ENCODE measurements at places on chromosomes 6 and 20. TPM values are rescaled to one million over a fixed set of nuclear protein-coding genes. Genes with fewer than 3 reads are reported as not detected.

GRCh38 chr6:160378882-160379281, 30.7 kb downstream of the SLC22A3 start:
- no peak for DNase-seq

DNA sequence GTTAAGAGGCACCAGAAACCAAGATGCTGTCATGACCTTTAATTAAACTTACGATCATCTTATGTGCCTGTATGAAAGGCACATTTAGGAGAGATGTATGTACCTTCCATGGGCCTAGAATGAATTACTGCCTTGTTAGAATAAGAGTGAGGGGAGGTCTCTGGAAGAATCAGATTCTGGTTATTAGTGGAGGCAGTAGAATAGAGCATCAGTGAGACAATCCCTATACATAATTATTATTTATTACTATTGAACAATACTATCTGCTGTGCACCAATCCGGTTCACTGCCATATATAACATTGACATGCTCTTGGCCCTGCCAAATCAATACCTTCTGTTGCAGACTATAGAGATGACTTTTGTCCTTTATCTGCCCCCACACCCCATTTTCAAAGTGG, 776.5 kb downstream of the DHX35 start:
- no peak for DNase-seq

- no peak for DNase-seq
These were observed 83.9 kb downstream of the DLL1 start for GRCh38 chr6:170206851-170207431.

- DNase-seq = no peak
These were observed 352.1 kb upstream of the IRAK1BP1 start for GRCh38 chr6:78515271-78515670.

DNA sequence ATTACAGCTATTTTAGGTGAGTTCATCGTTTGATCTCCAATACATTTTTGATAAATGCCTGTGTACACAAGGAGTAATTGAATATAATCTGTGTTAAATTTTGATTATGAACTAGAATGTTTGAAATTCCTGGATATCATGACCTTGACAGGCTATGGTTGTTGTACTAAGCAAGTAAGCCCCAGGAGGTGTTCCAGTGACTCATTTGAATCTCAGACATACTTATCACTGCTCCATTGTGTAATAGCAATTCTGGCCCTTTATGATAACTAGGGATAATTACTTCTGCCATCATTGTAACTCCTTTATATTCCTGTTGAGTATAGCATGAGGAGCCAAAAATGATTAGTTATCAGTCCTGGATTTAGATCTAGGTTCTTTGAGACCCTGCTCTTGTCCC, 1424.6 kb upstream of the ADGRB3 start:
- DNase-seq = no peak

- DNase-seq = peak; percentile 100
These were observed 24.2 kb downstream of the ZNF311 start for GRCh38 chr6:28980852-28981430.

- DNase-seq = no peak
These were observed 315.1 kb downstream of the HDGFL1 start for GRCh38 chr6:22884456-22884855.

GRCh38 chr20:61803915-61804751, 261.5 kb downstream of the TAF4 start:
- no peak for DNase-seq

- no peak for DNase-seq
These were observed 79.4 kb upstream of the SLC4A11 start for GRCh38 chr20:3318226-3318884.

GRCh38 chr6:38495518-38495917, 144.2 kb downstream of the BTBD9 start:
- DNase-seq = no peak

GRCh38 chr20:16848526-16848925, 100.4 kb downstream of the OTOR start:
- no peak for DNase-seq

DNA sequence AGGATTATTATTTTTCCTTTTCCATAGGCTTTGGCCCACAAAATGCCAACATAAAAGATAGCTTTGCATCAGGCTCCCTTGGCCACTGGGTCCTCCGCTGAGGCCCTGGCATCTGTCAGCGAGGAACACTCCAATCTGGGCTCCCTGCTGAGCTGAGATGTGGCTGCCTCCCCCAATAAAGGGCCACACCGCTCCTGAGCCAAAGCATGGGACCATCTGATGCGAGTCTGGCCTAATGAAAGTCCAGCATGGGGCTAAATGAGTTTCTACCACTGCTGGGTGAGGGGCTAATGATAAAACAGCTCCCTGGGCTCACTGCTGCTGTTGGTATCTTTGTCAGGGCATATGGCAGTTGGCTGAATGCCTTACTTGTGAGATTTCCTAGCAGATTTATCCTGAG, 817.5 kb upstream of the SLC35B3 start:
- DNase-seq = no peak

DNA sequence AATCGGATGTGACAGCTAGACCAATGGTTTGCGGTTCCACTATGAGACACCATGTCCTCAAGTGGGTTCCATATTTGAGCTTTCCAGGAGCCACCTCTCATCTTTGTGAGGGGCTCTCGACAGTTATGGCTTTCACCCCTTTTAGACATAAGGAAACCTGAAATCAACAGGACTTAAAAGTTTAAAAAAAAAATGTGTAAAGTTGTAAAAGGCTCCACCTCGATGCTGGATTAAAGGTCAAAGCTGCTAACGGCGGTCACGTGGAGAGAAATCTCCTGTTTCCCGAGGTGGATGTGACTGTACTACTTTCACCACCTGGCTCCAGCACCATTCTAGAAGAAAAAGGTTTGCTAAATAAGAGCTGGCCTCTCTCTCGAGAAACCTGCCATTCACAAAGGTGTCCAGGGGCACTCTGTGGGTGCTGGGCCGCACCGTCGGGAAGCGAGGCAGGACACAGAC, 542 bp downstream of the ATP5F1E start:
- DNase-seq = peak; percentile 31

DNA sequence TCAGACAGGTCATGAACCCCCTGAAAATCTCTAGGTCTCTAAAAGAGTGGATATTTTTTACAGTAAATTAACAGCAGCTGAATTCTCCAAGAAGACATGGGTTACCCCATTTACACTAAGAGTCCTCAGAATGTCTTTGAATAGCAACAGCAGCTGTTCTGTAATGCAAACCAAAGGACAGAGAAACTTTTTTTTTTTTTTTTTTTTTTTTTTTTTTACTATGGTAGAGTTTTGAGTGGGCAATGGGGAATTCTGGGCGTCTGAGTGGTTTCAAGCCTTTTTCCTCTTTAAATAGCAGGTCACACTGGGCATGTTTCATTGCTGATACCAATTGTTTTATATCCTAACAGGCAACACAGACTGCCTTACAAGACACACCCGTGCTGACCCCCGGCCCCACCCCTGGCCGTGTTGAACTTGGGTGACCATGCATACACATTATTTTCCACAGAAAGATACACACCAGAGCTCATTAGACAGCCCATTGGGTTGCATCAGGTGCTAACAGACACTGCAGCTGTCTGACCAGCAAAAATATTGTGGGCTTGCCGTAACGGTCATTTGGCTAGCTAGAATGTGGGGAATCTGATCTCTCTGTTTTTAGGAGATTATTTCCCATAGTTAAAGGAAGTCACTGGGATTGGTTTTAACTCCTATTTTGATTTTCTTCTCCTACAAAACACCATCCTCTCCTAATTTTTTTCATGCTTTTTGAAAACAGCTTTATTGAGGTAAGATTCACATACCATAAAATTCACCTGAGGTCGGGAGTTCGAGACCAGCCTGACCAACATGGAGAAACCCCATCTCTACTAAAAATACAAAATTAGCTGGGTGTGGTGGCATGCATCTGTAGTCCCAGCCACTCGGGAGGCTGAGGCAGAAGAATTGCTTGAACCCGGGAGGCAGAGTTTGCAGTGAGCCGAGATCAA, 26.7 kb upstream of the IRF4 start:
- no peak for DNase-seq

GRCh38 chr6:90233994-90234393, 62.6 kb downstream of the BACH2 start:
- DNase-seq = no peak

DNA sequence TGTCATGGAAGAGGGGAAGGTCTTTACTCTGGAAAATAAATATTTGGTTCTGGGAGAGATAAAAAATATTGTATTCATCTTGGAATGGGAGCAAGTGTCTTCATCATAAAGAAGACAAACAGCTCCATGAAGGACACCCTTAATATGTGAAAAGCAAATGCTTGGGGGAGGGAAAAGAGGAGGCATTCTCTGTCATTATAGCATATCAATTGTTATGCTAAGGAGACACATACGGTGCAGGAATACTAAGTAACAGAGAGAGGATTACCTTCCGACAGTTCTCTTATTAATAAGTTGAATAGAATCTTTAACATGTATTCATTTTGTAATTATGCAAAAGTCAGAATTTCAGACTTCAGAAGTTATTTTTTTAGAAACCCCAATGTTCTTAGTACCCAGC, 634.4 kb downstream of the UTRN start:
- DNase-seq = no peak

DNA sequence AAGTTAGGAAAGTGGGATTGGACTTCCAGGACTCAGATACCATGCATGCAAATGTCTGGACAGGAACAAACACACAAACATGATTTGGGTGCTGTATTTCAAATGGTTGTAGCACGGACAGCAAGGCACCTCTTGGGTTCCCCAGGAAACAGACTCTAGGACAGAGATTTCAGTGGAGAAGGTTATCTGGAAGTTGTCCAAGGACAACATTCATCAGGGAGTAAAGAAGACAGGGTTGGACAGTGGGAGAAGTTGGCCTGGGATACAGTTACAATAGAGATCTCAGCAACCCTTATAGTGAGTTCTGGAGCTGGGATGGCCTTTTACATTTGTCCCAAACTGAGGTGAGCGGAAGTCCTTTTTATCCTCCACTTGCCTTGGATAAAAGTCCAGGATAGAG, 19.8 kb upstream of the TINAG start:
- DNase-seq = no peak

GRCh38 chr6:7730784-7731227, 4.9 kb downstream of the BMP6 start:
- peak; percentile 39 for DNase-seq

GRCh38 chr6:54156650-54157250, 45.5 kb downstream of the MLIP start:
- no peak for DNase-seq

DNA sequence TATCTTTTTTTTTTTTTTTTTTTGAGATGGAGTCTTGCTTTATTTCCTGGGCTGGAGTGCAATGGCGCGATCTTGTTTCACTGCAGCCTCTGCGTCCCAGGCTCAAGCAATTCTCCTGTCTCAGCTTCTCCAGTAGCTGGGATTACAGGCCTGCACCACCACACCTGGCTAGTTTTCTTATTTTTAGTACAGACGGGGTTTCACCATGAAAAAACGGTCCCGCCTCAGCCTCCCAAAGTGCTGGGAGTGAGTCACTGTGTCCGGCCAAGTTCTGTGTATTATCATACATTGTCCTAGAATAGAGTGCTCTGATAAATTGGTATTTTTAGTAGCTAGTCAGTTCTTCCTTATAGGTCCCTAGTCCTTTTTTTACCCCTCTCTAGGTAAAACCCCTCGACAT, 2.8 kb downstream of the SNRPC start:
- DNase-seq = no peak

DNA sequence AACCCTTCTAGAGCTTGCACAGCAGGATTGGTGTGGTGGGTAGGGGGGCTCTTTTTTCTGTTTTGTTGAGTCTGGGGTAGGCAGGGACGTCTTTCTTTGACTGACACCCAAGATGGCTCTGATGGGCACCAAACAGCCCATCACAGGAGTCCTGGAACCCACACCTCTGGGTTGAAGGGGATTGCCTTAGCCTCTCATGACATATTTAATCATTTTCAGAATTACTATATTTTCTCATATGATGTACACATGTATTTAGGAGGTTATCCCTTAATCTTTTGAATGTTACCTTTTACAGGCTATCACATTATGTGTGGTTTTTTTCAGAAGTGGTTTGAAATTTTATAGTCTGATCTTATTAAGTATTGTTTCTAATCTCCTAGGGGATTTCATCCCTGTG, 64.6 kb downstream of the RPP40 start:
- no peak for DNase-seq

DNA sequence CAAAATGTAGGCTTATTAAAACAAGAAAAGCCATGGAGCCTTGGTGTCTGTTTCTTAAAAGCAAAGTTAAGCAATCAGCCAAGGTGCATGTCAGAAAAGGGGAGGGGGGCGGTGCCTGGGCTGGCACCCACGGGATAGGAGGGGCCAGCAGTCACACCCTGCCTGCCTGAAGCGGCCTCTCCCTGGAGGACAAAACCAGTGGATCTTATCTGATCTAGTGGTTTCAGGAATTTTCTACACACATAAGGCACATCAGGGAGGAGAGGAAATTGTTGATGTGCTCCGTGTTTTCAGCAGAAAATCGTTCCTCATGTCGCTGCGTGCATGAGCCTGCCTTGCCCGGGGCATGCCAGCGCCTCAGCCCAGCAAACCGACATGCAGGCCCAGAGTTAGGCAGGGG, 276.4 kb downstream of the TAF4 start:
- DNase-seq = no peak

DNA sequence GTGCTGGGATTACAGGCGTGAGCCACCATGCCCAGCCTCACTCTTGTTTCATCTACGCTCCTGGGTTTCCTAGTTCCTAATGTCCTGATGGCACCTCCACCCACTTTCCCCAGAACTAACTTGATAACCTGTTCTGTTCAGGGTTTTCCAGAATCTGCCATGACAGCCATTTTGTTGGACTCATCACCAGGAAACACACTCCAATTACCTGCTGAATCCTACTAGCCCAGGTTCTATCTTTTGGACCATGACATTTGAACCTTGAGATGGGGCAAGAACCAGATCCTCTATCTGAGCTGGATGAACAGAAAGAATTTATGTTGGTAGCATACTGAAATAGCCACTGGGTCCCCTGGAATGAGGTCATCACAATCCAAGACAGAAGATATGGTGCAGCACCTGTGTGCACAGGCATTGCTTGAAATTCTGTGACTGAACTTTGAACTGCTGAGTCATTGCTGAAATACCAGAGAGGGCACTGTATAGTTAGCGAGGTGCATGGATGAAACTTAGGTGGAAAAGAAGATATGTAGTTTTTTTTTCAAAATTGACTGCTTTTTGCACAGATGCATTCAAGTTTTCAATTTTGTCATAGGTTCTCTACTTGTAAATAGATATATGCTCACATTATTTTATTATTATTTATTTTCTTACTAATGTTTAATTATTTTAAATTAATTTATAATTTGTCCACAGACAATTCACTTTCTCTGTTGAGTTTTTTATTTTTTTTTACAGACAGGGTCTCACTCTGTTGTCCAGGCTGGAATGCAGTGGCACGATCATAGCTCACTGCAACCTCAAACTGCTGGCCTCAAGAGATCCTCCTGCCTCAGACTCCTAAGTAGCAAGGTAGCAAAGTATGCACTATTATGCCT, 42.8 kb upstream of the TASP1 start:
- DNase-seq = peak; percentile 97

SPATS1 gene
- total RNA-seq = not detected

LY6G5C gene
- total RNA-seq = 0.33 TPM

DLK2 gene
- total RNA-seq = 0.74 TPM

RHAG gene
- total RNA-seq = not detected

CGA gene
- total RNA-seq = not detected

TAAR6 gene
- total RNA-seq = not detected

Data from HepG2 (cell line).